Umbilical cord (tissue), 2 donors: ENCODE measurements at places on chromosomes 13 and 19. TPM values are rescaled to one million over a fixed set of nuclear protein-coding genes. Genes with fewer than 3 reads are reported as not detected.
A peak's percentile ranks its signal among the peaks of the same experiment; 100 is the strongest.

- DNase-seq, result peak; percentile 63
Measured at GRCh38 chr13:93244141-93244917, 17.7 kb downstream of the GPC6 start.

DNA sequence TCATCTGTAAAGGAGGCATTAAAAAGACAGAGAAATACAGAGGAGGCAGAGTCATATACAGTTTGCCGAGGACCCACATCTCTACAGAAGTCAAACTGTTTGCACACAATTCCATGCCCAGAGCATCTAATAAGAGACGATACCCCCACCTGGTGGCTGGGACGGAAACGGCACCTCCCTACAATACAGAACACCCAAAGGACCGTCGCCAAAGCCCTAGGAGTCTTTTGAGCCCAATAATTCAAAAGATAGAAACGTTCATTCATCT, 703 bp upstream of the PLEKHG2 start:
- peak; percentile 96 for DNase-seq

Gene PTPRH
- total RNA-seq, result 0.24 TPM

Gene ANGPTL8
- total RNA-seq, result not detected

Gene HTR2A
- total RNA-seq, result 29.6 TPM
